ENCODE measurements at places on chromosomes 11 and 22.

- peak; percentile 74 for DNase-seq
Observed at GRCh38 chr22:30426388-30427353, 1.1 kb downstream of the MTFP1 start.

GRCh38 chr22:16801088-16801487 lies 24.1 kb downstream of the XKR3 start:
- DNase-seq = no peak

DNA sequence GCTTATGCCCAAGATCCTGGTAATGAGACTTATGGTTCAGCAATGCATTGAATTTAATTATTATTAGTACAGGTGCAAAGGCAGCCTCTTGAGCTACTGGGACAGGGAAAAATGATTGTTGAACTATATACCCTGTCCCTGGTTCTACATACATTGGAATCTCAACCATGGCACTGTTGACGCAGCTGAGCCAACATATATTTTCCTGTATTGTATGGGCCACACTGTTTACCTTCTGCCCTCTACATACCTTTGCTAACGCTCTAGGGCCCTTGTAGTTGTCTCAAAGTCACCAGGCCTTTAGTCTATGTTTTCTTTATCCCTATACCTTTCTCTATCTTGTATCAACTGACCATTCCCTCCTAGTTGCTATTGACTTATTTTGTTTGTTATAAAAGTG lies 22.6 kb downstream of the KREMEN1 start:
- no peak for DNase-seq

DNA sequence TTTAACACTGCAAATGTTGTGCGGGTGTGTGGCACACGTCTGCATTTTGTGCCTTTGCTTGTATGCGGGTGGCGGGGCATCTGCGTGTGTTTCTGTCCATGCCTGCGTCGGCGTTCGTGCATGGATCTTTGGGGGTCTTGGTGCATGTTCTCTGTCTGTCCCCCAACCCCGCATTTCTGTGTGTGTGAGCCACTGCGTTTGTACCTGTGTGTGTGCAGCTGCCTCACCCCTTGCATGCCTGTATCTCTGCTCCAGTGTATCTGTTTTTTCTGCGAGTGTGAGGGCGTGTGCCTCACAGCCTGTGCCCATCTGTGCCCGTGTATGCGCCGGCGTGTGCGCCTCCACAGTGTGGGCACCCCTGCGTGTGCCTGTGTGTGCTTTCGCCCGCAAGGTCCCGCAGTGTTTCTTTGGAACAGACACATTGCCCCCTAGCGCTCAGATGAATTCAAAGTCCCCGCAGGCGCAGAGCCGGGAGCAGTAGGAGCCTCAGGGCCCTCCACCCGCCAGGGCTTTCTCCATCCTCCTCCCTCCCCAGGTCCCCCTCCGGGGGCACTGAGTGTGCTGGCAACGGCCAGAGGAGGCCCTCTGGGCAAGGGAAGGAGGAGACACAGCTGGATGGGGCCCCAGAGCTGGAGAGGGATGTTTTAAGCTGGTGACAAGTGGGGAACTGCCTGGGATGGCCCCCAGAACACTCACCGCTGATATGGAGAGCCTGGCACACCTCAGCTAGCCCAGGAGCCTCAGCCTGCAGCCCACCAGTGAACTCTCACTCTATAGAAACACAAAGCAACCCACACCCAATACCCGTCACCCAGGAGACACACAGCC lies 3.1 kb upstream of the MN1 start:
- peak; percentile 35 for DNase-seq

- no peak for DNase-seq
Observed at GRCh38 chr22:32417906-32418305, 5.9 kb upstream of the RTCB start.

- no peak for DNase-seq
Observed at GRCh38 chr11:122661182-122661945, 5.8 kb downstream of the UBASH3B start.

DNA sequence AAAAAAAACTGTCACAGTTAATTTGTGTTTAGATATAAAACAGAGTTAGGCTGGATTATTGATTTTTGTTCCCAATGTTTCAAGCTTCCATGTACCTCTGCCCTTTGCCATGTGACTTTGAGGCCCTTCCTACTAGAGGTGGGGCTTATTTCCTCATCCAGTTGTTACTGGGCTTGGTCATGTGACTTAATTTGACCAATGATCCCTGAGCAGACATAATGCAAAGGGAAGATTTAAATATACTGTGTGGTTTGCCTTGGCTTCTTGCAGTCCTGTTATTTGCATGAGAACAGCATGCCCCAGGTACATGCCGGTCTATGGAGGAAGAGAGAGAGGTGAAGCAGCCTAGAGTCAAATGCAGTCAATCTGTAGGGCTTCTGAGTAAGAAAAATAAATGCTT lies 347.0 kb downstream of the MIAT start:
- no peak for DNase-seq

GRCh38 chr11:27626269-27626937 lies 73.9 kb downstream of the BDNF start:
- no peak for DNase-seq

DNA sequence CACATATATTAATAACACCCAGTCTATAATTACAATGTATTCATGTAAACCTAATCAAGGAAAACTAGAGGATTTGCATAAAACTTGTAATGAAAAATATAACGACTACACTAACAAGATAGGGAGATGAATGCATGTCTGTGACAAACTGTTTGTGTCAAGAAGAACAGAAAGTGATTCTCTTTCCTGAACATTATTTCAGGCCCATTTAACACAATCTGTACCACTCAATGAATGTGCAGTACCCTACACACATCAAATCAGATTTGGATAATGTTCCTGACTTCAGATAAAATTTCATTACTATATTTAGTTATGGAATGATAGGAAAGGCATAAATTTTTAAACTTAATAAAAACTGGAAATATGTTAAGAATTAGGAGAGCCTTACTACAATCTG lies 93.1 kb downstream of the CADM1 start:
- DNase-seq = no peak

DNA sequence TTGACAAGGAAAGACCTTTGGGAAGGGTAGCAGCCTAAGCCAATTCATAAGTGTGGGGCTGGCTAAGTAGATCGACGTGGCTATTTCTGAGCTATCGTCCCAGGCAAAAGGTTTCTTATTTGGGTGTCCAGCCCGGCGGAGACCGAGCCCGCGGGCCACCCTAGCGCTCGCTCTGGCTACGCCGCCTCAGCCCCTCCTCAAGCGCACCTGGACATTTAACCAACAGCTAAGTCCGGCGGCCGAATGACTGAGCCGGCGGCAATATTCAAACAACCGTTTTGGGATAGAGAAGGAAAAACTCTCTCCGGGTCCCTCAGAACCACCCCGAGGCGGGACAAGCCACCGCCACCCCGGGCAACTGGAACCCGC lies 457 bp downstream of the RNF141 start:
- DNase-seq = peak; percentile 43

GRCh38 chr11:112212710-112213109 lies 13.5 kb upstream of the PTS start:
- no peak for DNase-seq

GRCh38 chr22:36378080-36378868 lies 9.5 kb downstream of the MYH9 start:
- no peak for DNase-seq

DNA sequence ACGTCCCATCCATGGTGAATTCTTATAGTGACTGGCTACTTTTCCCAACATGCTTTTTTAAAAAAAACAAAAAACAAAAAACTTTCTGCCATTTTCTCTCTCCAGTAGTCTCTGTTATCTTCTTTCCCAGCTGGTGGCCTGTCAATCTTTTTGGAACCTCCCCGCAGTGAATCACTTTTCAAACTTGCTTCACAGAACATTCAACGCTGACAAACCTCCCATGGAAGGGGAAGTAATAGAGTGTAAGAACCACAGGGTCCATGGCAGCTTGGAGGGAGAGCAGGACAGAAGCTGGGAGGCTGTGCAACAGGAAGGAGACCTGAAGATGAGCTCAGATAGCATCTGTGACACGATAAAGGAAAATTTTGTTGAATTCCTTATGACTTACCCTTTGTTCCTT lies 9.8 kb upstream of the CECR2 start:
- DNase-seq = no peak

GRCh38 chr11:83241291-83241946 lies 44.7 kb downstream of the CCDC90B start:
- DNase-seq = peak; percentile 35

GRCh38 chr11:116371146-116371545 lies 401.6 kb downstream of the BUD13 start:
- no peak for DNase-seq

Data from omental fat pad (tissue), 4 donors.